ENCODE measurements at places on chromosomes 1 and 21.
A peak's percentile ranks its signal among the peaks of the same experiment; 100 is the strongest.

GRCh38 chr1:180173952-180174351 is 19.3 kb downstream of the QSOX1 start:
- no peak for DNase-seq

DNA sequence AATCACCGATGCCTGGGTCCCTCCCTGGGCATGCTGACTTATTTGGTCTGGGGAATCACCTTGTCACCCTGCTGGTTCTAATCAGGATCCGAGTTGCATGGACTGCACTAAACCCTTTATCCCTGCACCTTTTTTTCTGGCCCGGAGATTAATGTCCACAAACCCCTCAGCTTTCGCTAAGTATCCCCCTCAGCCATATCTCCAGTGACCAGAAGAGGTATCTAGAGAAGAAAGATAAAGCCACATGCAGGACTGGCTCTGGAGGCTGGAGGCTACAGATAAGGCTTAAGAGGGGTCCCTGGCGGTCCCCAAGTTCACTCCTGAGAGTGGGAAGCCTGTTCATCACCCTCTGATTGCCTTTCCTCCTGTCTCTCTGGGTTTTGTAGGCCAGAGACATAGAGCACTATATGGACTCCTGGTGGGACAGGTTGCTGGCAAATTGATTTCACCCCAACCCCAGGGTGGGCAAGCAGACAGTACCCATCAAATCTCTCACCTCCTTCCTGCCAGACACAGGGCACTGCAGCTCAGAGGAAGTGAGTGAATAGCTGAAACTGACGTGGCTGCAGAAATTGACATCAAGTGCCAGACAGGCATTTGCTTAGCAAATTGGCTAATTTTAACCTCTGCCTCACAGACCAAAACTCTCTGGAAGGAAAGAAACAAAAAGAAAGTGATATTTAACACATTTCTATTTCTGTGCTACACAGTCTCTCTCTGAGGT is 38.8 kb downstream of the HMGB4 start:
- DNase-seq: no peak

- DNase-seq: no peak
These were observed 19.9 kb downstream of the TTC34 start for GRCh38 chr1:2781627-2782026.

DNA sequence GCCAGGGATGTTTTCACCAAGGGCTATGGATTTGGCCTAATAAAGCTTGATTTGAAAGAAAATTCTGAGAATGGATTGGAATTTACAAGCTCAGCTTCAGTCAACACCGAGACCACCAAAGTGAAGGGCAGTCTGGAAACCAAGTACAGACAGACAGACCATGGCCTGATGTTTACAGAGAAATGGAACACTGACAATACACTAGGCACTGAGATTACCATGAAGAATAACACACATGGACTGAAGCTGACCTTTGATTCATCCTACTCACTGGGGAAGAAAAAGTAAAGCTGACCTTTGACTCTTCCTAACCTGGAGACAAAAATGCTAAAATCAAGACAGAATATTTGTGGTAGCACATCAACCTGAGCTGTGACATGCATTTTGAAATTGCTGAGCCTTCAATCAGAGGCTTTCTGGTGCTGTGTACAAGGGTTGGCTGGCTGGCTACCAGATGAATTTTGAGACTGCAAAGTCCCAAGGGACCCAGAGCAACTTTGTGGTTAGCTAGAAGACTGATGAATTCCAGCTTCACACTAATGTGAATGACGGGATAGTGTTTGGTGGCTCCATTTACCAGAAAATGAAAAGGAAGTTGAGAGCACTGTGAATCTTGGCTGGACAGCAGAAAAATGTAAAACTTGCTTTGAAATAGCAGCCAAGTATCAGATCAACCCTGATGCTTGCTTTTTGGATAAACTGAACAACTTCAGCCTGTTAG is 190.4 kb upstream of the KCTD3 start:
- DNase-seq: no peak

DNA sequence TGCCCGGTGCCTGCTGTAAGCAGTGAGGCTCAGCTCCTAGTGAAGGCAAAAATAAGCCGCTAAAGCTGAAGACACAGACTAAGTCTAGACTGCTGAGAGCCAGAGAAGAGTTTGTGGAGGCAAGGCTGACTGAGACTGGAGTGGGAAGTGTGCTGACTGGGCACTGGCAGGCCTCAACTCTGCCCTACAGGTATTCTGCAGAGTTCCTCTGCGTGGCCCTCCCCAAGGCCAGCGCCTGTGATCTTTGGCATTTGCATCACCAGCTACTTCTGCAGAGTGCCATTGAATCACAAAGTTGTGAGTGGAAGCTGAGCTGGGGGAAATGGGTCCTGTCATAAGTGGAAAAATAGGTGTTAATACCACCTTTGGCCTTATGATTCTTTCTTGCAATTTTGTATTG is 905.7 kb downstream of the PLA2G4A start:
- no peak for DNase-seq

- DNase-seq: peak; percentile 67
These were observed 23.3 kb downstream of the SH3BP5L start for GRCh38 chr1:248802454-248802853.

DNA sequence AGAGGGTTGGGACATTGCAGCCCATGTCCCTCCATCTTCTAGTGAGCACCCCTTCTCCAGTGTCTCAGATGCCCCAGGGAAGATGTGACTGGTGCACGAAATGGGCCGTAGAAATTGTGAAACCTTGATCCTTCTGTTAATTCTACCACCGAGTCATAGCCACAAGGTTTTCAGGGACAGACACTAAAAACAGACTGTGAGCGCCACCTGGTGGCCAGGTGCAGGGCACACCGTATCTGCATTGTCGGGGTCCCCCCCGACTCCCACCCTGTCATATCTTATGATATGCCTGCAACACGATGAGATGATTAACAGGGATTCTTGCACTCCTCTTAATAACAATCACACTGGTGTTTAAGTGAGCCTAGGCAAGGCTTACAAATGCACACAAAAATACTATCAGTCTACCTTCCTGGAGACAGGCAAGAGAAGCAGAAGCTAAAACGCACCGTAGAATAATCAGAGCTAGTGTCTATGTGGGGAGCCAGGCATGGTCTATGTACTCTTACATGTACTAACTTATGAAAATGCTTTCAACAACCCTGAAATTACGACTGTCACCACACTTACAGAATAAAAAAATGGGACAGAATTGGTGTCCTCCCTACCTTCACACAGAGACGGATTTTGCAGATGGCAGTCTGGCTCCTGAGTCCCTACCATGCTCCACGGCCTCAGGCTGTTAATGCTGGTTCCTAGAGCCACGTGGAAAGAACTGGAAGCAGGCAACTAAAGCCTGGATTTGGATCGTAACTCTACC is 57.9 kb downstream of the FHAD1 start:
- peak; percentile 82 for DNase-seq

- no peak for DNase-seq
These were observed 27.6 kb downstream of the SNX27 start for GRCh38 chr1:151639466-151639865.

GRCh38 chr1:180926164-180926981 is 13.7 kb downstream of the KIAA1614 start:
- DNase-seq: peak; percentile 41

GRCh38 chr1:205262731-205263171 is 35.0 kb downstream of the TMCC2 start:
- DNase-seq: no peak

GRCh38 chr1:2469103-2469940 is 6.8 kb upstream of the PLCH2 start:
- no peak for DNase-seq

GRCh38 chr1:110487726-110488125 is 31.2 kb downstream of the KCNA10 start:
- no peak for DNase-seq

DNA sequence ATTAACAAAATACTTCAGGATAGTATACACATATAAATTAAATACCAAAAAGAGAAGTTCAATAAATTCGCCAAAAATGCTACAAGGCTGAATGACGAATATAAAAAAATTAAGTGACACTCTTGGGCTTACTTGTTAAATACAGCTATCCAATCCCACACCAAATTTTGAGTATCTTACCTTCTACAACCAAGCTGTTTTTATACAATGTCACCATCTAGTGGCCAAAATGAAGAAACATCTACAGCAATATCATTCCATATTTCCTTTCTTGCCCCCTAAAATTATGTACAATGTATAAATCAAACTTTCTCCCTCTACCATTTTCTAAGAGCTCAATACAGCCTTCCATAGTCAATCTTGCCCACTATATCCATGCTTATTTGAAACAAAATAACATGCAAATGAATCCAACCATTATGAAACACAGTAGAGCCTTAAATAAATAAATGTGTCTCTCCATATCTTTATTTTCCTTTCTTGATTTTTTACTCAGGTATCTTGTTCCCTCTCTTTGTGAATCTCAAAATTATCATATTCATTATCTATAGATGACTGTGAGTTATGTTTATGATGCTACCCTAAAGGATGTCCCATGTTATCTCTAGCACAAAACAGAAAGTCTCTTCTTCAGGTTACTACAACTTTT is 86.3 kb downstream of the ACBD6 start:
- no peak for DNase-seq

- no peak for DNase-seq
These were observed 13.6 kb downstream of the POGK start for GRCh38 chr1:166852918-166853317.

GRCh38 chr1:65939636-65940035 is 146.9 kb downstream of the PDE4B start:
- no peak for DNase-seq

DNA sequence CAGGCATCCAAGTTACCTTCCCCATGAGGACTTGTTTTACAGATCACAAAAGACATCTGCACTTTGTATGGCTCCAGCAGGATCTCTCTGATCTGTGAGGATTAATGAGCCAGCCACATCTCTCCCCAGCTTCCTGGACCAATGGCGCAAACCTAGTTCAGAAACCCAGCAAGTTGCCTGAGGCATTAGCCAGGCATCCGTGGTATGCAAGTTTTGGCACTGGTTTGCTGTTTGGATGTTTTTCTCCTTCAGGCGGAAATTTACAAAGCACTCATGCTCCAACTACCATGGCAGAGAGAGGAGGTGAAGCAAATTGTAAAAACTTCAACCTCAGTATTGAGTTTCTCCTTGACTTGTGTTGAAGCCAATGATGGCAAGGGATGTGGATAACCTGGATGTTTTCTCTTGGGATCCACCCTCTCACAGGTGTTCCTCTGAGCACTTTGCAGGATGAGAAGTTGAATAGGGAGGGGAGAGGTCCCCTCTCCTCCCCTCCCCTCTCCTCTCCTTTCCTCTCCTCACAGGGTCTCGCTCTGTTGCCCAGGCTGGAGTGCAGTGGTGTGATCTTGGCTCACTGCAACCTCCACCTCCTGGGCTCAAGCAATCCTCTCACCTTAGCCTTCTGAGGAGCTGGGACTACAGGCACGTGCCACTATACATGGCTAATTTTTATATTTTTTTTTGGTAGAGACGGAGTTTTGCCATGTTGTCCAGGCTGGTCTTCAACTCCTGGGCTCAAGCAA is 25.6 kb upstream of the ENO1 start:
- no peak for DNase-seq

- DNase-seq: no peak
These were observed 23.3 kb downstream of the COLGALT2 start for GRCh38 chr1:184014271-184014670.

DNA sequence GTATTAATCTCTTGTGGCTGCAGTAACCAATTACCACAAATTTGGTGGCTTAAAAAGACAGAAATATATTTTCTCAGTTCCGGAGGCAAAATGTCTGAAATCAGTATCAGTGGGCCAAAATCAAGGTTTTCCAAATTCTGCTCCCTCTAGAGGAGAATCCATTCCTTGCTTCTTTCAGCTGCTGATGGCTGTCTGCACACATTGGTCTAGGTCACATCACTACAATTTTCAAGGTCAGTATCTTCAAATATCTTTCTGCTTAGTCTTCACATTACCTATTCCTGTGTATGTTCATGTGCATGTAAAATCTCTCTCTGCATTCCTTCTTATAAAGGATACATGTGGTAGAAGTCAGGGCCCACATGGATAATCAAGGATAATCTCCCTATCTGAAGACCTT is 999.4 kb downstream of the KCNT2 start:
- DNase-seq: no peak

GRCh38 chr1:30955448-30956015 is 47.0 kb upstream of the SDC3 start:
- no peak for DNase-seq

GRCh38 chr1:76336931-76337371 is 262.4 kb downstream of the ST6GALNAC3 start:
- DNase-seq: peak; percentile 29

DNA sequence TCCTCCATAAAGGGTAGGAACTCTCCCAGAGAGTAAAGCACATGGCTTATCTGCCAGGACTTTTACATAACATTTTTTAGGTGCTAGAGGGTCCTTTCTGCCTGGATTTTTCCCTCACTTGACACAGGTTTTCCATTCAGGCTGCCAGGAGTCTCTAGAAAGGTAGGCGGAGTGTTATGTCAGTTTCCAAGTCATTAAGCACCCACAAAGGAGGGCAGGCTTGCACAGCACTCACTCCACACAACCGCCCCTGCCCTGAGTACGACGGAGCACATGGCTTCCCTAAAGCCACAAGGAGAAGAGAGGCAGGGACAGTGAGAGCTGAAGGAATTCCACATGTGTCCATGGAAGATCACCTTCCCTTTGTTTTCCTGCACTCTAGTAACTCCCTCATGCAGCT is 55.7 kb downstream of the CAPZB start:
- DNase-seq: no peak

- no peak for DNase-seq
These were observed 50.1 kb downstream of the NDUFS5 start for GRCh38 chr1:39076127-39076798.

DNA sequence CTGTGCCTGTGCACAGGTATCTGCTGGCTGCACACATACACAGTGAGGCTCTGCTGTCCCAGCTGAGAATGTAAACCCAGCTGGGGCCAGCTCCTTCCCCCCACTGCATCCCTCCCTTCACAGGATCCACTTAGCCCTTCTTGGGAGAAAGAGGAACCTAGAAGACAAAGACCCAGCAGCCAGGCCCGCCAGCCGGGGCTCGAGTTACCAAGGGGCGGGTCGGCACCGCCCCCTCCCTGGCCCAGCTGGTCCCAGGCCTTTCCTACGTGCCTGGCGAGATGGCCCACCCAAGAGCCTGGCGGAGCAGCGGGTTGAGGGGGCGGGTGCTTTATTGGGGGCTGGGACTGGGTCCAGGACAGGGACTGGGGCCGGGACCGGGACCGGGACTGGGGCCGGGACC is 2.1 kb downstream of the SH3BGRL3 start:
- DNase-seq: peak; percentile 35

DNA sequence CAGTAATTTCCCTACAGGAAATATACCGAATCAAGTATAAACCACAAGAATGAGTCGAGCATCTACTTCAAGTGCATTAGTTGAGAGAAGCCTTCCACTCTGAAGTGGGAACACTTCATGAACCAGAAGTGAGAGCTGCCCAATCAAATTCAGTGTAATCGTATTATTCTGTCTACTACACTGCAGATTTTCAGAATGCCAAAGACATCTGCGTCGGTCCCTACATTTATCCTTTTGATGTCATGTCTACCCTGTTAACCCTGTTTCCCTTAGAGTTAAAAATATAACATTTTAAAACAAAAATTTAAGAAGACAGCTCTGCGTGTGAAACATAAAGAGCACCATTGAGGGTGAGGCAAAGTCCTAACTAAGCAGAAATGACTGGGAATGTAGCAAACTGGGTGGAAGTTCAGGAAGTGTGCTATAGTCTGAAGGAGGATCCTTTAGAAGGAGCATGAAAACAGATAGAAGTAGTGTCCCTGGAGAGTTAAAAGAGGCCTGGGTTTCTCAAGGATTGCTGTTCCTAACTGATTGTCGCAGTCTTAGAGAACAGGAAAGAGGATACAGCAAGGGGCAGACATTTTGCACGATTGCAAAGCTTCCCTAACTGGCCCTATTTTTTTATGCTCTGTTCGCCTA is 291.2 kb downstream of the PTPRC start:
- no peak for DNase-seq

GRCh38 chr1:71796006-71796405 is 486.3 kb downstream of the NEGR1 start:
- no peak for DNase-seq

All from colonic mucosa (tissue), 4 donors.